Astrocyte of the cerebellum (primary cell): ENCODE measurements at places on chromosomes 7 and 10.

- no peak for DNase-seq
Measured at GRCh38 chr7:27220440-27220955, 20.6 kb upstream of the HOXA13 start.

DNA sequence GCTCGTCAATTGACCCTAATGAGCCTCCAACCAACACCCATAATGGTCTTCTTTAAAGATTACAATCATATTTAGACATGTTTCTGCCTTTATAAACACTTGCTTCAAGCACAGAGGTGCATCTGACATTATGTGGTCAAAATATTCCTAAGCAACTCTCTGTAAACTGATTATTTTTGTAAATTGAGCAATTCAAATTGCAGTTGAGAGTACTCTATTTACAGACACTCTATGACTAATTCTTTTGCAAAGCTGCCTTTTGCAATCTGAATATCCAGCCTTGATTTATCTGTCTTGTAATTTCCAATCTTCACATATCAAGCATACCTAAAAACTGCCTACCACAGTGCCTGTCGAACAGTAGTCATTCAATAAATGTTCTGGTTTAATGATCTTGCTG, 112.0 kb downstream of the PDE1C start:
- DNase-seq, result no peak

- no peak for DNase-seq
Measured at GRCh38 chr7:140161047-140161446, 15.7 kb downstream of the KDM7A start.

DNA sequence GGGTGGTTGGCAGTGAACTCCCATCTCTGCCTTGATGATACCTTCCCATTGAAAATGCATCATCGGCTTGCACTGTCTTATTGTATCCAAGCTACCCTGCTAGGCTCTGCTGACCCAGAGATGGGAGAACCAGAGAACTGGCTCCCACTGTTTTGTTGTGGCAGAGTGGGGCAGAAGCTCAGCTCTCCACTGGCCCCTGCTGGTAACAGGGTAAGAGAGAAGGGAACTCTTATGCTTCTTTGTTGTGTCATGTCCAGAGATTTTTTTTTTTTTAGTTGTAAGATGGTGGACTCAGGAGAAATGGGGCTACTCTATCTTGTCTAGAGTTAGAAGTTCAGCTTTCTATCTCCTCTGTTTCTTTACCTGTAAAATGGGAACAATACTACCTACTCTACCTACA, 100.5 kb upstream of the SDK1 start:
- peak; percentile 37 for DNase-seq

- DNase-seq, result no peak
Measured at GRCh38 chr7:8871716-8872115, 438.3 kb downstream of the NXPH1 start.

DNA sequence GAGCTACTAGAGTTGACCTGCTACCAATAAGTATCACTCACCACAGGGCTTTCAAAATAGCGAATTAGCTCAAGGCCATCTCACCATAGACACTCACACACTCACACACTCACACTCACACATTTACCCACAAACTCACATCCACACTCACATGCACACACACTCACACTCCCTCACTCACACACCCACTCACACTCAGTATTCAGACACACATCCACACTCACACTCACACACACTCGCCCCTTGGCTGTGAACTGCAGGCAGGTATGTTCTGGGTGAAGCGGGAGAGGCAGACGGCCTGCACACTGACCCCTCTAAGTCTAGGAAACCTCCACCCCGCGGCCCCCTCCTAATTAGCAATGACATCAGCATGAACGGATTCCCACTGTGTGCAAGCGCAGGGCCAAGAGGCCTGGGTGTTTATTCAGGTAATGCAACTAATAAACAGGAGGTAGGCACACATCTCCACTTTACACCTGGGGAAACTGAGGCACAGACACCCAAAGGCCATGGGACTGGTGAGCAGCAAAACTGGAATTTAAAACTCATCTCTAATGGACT, 94.6 kb downstream of the ADARB2 start:
- DNase-seq, result no peak

DNA sequence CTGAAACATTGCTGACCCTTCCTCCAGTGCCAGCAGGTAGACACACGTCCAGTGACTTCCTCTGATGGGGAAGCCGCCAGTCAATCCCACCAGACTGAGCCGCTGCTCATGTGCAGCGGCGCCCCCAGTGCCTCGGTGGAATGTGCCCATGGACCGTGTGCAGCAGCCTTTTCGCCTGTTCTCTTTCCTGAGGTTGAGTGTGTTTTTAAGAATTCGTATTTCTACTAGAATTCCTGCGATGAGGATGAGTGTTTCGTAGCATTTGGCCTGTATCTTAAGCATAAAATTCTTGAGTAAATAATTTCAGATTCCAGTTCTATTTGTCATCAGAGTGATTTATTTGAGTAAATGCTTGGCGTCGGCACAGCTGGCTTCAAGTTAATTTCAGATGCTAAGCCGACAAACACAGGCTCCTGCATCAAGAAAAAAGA, 35.4 kb downstream of the BNIP3 start:
- peak; percentile 89 for DNase-seq

- DNase-seq, result no peak
Measured at GRCh38 chr7:120718361-120718760, 139.6 kb downstream of the TSPAN12 start.

DNA sequence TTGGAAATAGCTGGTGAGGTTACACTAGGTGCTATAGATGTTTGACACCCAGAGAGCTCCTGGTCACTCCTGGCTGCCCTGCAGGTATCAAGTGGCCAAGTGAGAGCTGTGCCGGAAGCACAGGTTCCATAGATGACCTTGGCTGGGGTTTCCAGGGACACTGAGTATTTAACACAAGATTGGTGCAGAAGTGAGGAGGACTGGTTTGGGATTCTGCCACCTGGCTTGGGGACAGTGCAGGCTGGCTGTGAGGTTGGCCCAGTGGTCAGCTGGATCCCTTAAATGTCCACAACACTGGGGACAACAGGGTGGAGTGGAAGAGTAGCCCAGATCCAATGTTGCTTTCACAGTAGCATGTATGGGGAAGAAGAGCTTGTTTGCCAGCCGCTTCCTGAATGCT, 5.3 kb upstream of the ACHE start:
- no peak for DNase-seq

- DNase-seq, result no peak
Measured at GRCh38 chr7:74217455-74218342, 7.9 kb downstream of the LAT2 start.

DNA sequence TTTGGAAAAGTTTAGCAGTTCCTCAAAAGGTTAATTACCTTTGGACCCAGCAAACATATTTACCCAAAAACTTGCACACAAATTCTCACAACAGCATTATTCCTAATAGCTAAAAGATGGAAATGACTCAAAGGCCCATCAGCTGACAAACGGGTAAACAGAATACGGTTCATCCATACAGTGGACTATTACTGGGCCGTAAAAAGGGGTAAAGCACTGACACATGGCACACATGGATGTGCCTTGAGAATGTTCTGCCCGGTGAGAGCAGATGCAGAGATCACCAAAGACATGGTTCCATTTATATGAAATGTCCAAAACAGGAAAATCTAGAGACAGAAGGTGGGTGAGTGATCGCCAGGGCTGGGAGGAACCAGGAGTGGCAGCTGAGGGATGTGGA, 95.2 kb upstream of the DNAJB6 start:
- DNase-seq, result no peak

DNA sequence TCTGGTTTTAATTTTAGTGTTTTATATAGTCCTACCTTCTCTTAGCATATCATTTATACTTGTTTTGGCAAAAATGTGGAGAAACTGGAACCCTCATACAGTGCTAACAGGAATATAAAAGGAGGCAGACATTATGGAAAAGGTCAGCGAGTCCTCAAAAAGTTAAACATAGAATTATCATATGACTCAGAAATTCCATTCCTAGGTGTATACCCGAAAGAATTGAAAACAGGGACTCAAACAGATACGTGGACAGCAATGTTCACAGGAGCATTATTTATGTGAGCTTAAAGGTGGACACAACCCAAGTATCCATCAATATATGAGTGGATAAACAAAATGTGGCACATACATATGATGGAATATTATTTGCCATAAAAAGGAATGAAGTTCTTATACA, 51.5 kb downstream of the VAX1 start:
- DNase-seq, result no peak

DNA sequence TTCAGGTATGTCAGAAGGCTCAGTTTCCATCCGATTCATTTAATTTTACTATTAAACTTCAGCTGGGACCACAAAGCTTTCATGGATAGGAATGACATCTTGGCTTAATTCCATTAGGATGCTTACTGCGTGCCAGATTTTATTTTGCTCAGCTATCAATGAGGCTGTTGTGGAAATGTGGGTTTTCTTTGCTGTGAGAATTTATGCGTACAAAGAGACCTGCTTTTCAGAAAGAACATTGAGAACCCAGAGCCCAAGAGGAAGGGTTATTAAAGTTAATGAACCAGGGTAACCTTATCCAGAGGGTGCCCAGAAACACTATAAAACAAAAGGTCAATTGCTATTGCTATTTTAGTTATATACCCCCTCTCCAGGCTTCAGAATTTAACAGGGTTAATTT, 98.3 kb downstream of the MKLN1 start:
- DNase-seq, result no peak

- no peak for DNase-seq
Measured at GRCh38 chr10:24262929-24263590, 54.1 kb downstream of the KIAA1217 start.

DNA sequence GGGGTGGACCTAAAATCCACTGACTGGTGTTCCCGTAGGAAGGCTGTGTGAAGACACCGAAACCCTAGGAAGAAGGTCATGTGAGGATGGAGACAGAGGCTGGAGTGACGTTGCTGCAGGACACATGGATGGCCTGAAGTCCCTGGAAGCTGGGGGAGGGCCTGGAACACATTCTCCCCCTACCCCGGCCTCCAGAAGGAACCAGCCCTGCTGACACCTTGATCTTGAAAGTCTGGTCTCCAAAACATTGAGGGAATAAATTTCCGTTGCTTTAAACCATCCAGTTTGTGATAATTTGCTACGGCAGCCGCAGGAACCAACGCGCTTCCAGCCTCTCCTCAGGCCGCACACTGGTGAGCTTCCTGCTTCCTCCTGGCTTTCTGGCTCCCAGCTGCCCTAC, 288.2 kb downstream of the GLRX3 start:
- DNase-seq, result no peak

GRCh38 chr7:24102988-24103387, 181.0 kb upstream of the NPY start:
- no peak for DNase-seq

DNA sequence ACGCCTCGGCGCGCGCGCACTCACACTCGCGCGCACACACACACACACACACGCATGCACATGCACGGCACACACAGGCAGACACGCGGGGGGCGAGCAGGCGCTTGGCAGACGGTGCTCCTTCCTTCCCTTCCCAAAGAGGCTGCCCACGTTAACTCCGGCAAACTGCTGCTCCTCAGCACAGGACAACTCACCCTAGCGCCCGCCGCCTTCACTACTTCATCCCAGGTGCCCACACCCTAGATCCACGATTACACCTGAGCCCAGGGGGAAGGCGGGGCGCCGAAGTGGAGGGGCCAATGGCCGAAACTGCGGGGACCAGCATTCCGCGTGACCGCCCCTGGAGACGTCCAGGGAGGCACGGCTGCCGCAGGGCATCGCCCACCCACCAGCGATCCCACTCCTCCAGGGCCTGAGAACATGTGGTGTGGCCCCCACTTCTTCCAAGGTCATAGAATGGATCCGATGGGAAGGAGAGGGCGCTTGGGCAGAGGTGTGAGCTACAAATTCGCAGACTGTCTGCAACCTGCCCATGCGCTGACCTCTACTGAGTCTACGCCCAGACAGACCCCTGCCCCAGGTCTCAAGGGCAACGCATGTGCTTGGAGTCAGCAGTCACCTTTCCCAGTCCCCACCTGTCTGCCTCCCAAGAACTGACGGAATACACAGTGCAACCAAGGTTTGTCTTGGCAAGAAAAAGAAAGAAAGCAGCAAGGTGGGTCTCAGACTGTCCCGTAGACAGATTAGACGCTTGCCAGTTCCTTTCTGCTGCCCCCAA, 74.6 kb downstream of the CALN1 start:
- DNase-seq, result no peak

DNA sequence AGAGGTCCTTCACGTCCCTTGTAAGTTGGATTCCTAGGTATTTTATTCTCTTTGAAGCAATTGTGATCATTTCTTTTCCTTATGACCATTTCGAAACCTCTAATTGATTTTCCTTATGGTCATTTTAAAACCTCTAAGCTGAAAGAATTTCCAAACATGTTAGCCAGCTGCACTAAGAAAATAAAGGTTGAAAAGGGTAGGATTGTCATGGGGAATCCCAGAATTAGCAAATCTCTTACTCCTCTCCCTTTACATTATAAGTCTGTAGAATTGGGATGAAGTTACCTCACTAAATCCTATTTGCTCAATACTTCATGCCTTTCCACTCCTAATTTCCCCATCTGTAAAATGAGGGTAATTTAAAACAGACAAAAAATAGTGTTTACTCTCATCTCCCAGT, 79.5 kb downstream of the FAM185A start:
- DNase-seq, result no peak

GRCh38 chr7:123977081-123977480, 52.0 kb downstream of the SPAM1 start:
- DNase-seq, result no peak

- no peak for DNase-seq
Measured at GRCh38 chr10:129744134-129745111, 219.7 kb downstream of the EBF3 start.

GRCh38 chr10:118978316-118978997, 51.1 kb upstream of the NANOS1 start:
- no peak for DNase-seq

DNA sequence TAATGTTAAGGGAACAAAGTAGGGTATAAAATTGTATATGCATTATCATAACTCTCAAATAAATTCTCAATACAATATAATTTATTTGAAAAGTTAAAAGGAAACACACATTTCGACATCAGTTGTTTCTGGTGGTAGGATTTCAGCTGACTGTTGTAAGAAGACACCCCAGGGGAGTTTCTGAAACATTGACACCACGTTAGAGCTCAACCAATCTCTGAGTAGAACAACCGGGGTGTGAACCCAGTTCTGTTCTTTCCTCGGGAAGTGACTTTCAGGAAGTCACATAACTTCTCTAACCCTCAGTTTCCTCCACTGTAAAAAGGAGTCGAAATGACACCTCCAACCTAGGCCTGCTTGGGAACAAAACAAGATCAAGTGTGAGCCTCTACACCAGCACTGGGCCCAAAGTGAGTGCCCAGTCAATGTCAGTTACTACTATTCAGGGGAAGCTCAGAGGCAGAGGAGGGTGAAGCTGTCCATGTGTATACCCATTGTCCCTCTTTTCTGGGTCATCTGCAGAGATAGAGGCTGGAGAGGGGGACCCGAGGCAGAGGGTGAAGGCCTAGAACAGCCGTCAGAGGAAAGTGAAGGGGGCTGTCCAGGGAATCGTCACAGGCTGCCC, 67.1 kb downstream of the AOAH start:
- DNase-seq, result no peak

DNA sequence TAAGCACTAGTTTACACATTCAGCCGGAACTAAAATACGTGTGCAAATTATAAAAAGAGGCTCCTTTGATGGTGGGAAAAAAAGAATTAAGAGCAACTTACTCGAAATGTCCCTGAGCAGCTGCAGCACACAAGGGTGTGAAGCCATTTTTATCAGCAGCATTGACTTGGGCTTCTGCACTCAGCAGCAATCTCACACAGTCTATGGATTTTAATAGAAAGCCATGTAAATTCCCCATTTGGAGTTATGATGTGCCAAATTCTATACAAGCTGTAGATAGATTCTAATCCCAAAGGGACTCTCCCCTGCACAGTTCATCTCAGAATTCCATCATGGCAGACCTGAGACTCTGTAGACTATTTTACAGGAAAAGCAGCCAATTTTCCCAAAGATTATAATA, 90.5 kb downstream of the CTTNBP2 start:
- DNase-seq, result no peak
